Astrocyte of the spinal cord (primary cell): ENCODE measurements at places on chromosomes 6 and 20.
A peak's percentile ranks its signal among the peaks of the same experiment; 100 is the strongest.

DNA sequence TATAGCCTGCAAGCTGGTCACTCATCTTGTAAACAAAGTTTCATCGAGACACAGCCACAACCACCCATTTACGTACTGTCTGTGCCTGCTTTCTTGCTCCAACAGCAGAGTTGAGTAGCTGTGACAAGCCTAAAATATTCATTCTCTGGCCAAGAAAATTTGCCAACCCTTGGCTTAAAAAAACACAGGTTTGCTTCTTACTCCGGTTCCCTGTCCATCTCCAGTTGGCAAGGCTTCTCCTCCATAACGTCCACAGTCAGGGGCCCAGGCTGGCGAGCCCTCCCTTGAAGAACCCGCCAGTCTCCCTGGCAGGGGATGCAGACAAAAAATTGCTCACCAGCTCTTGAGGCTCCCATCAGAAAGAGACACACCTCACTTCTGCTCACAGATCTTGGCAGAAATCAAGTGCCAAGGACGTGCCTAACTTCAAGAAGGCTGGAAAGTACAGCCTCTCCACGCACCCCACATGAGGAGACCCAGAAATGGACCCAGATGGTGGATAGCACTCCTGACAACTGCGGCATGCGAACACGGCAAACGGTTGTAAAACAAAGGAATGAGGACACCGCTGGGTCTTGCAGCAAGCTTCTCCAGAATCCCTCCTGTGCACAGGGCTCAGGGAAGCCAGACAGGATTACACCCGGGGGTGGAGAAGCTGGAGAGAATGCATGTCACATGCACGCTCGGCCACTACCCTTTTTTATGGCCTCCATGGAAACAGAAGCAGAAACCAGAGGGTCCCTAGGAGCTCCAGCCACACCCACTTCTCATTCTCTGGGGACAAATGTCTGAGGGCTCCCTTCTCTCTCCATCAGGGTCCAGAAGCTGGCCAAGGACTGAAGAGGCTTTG is 59.8 kb upstream of the SIRPA start:
- no peak for DNase-seq

DNA sequence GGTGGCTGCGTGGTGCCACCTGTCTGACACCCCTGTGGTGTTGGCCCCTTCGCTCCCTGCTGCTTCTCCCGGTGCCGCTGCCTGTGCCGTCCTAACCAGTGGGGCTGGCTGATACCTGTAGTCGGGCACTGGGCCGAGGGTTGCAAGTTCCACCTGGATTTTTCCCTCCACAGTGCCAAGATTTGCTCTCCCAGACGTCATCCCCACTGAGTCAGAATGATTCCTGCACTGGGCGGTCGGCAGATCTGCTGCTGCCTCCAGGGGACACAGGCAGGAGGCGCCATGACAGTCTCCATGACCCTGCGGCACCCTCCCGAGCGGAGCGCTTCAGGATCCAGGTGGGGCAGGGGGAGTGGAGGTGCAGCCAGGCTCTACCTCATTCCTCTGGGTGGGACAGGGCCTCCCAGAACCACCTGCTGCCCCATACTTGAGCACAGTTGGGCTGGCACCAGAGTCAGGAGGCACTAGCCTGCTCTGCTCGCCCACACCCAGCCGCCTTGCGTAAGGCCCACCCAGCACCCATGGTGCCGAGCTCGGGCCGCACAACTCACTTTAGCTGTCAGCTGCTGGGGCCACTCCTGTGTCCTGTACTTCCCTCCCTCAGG is 60.2 kb downstream of the TCP11 start:
- DNase-seq, result no peak

- no peak for DNase-seq
These were observed 297.6 kb upstream of the TCF21 start for GRCh38 chr6:133591275-133591674.

DNA sequence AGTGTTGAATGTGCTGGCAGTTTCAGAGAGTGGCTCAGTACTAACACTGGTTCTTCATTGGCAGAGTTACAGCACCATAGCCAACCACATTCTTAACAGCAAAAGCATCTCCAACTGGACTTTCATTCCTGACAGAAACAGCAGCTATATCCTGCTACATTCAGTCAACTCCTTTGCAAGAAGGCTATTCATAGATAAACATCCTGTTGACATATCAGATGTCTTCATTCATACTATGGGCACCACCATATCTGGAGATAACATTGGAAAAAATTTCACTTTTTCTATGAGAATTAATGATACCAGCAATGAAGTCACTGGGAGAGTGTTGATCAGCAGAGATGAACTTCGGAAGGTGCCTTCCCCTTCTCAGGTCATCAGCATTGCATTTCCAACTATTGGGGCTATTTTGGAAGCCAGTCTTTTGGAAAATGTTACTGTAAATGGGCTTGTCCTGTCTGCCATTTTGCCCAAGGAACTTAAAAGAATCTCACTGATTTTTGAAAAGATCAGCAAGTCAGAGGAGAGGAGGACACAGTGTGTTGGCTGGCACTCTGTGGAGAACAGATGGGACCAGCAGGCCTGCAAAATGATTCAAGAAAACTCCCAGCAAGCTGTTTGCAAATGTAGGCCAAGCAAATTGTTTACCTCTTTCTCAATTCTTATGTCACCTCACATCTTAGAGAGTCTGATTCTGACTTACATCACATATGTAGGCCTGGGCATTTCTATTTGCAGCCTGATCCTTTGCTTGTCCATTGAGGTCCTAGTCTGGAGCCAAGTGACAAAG is 17.0 kb upstream of the ADGRF4 start:
- no peak for DNase-seq

DNA sequence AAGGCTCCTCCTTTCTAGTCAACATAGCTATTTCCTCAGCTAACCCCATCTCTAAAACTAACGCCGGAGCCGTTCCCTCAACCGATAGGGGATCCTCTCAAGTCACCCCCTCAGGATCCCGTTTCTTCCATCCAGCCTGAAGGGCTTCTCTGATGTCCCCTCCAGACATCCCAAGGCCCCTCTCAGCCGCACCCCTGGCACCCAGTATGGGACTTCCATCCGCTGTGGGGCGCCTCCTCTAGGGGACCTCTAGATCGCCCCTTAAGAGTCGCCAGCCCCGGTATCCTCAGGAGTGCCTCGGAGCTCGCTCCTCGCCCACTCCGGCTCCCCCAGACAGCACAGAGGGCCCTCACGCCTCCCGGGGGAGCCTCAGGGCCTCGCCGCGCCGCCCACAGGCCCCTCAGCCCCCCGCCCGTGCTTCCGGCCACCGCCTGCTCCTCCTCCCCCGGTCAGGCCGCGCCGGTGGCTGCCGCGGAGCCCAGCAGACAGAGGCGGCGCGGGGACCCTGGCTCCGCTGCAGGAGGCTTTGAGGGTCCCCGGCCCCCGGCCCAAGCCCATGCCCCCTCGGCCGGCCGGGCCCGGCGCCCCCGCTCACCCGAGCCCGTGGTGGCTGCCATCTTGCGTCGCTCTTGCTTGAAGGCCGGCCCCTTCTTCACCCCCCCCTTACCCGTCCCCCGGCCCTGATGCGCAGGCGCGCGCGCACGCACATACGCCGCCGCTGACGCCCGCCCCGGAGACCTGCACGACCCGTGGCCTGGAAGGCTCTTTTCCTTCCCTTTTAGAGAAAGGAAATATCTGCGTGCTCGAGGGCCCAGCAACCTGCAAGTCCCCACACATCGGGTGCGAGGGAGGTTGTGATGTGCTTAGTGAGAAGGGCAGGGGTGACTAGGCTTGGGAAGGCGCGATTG is at the start of gene UBE2V1:
Gene UBE2V1 (minus strand): TSS at position 639 of the 908 bp plus-strand sequence. CDS start 22 bp downstream, at position 617.
- DNase-seq, result peak; percentile 92

- no peak for DNase-seq
These were observed 308.9 kb downstream of the DHX35 start for GRCh38 chr20:39270837-39271604.

GRCh38 chr20:51562332-51563173 is 20.0 kb upstream of the NFATC2 start:
- DNase-seq, result peak; percentile 97

DNA sequence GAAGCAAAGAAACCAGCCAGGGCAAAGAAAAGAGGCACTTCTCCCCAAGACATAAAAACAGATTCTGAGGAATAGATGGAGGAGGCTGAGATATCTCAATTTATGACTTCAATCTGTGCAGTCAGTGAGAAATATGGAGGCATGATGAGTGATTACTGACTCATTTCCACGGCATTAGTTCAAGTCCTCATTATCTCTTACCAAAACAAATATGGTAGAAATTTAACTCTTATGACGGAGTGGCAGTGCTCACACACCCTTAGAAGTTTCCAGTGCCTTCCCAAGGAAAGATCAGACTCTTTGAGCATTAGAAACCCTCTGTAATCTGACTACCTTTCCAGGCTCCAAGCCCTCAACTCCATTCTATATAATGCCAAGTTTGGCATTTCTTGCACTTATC is 364.1 kb downstream of the ARHGAP18 start:
- DNase-seq, result peak; percentile 59

- DNase-seq, result peak; percentile 50
These were observed 28.5 kb downstream of the B4GALT5 start for GRCh38 chr20:49685161-49685601.

GRCh38 chr20:11452326-11452725 is 465.4 kb upstream of the BTBD3 start:
- peak; percentile 57 for DNase-seq

DNA sequence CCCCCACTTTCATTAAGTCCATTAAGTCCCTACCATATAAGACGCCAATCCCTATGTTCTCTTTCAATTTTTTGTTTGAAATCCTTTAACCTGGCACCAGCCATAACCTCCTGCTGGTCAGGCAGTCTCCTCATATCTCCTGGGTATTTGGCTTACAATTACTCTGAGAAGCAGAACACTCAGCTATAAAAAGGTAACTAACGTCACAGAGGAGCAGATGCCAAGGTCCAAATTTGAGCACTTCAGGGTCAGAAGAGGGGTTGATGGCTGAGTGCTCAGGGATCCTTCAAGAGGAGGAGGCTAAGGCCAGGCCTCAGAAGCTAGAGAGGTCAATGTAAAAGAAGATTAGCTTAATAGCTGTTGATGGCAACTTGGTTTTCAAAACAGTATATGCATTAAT is 22.3 kb upstream of the RCAN2 start:
- no peak for DNase-seq

DNA sequence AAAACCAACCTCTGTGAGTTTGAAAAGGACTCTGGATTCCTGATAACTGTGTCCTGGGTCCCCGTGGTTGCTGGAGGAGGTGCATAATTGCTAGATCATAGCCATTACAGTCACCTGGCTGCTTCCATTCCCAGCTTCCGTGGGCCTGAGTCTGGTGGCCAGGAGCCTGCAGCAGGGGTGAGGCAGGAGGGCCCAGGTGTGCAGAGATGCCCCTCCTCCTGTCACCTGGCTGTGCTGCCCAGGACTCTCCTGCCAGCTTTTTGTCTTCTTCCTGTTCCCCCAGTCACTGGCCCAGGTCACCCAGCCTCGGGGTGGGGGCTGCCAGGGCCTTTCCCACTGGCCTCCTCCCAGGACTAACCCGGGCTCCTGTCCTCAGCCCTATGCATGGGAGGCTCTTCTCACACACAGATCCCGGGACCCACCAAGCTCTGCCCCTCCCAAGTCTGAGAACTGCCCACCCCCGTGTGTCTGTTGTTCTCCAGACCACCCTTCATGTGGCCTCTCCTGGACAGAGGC is 30.0 kb downstream of the RAET1L start:
- DNase-seq, result no peak

- DNase-seq, result no peak
These were observed 607.7 kb upstream of the CITED2 start for GRCh38 chr6:139982195-139982594.

- DNase-seq, result no peak
These were observed 37.2 kb downstream of the EBF4 start for GRCh38 chr20:2729791-2730190.

DNA sequence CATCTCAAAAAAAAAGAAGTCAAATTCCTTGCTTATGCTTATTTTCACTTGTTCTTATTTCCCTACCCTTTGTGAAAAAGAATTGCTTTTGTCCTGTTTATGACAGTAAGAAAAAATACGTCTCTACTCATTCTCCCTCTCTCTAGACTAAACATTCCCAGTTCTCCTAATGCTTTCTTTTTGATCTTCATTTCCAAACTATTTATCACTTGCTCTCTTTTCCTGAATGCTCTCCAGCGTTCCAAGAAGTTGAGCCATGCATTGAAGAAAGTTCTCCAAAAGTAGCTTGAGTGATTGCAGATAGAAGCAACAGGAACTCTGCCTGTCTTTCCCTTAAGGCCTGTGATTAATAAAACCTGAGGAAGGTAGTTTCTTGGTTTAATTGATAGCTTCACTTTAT is 53.1 kb upstream of the TMEM170B start:
- no peak for DNase-seq

GRCh38 chr6:12010635-12011275 is 1.4 kb upstream of the HIVEP1 start:
- DNase-seq, result no peak

- DNase-seq, result no peak
These were observed 1.3 kb downstream of the OVOL2 start for GRCh38 chr20:18056174-18057100.

- no peak for DNase-seq
These were observed 114.8 kb downstream of the MOXD1 start for GRCh38 chr6:132286298-132287019.

- peak; percentile 84 for DNase-seq
These were observed 9.3 kb upstream of the ID1 start for GRCh38 chr20:31595654-31596411.
